Mucosa of descending colon (tissue), 3 donors: ENCODE measurements at places on chromosomes 6 and 20. TPM values are rescaled to one million over a fixed set of nuclear protein-coding genes. Genes with fewer than 3 reads are reported as not detected.

The MYT1 gene
- 0.76 TPM for total RNA-seq

The SLC17A3 gene
- not detected for total RNA-seq

DNA sequence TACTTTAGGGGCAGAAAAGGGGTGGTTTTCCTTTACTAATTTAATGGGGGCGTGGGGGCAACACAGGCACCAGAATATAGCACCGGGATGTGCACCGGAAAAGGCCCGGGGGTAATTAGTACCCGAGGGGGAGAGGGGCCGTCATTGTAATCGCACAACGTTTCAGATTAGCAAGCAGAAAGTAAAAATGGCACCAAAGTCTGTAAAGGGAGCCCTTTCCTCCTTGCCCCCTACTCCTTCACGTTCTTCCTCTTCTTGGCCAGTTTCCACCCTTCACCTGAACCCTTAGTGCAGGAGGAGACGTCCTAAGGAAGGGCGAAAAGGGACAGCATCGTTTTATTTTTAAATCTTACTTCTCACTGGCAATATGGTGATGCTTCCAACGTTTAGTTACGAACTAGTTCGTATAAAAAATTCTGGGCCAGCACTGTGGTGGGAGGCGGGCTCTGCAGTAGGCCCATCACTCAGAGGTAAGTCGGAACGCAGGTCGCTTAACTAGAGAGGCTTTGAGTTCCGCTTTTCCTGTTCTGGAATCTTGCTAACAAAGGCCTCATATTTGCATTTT lies 742 bp upstream of the CEP85L start:
- DNase-seq, result no peak

- no peak for DNase-seq
Observed at GRCh38 chr6:14174996-14175395, 57.4 kb downstream of the CD83 start.
